ENCODE measurements at places on chromosomes 3 and 15.

DNA sequence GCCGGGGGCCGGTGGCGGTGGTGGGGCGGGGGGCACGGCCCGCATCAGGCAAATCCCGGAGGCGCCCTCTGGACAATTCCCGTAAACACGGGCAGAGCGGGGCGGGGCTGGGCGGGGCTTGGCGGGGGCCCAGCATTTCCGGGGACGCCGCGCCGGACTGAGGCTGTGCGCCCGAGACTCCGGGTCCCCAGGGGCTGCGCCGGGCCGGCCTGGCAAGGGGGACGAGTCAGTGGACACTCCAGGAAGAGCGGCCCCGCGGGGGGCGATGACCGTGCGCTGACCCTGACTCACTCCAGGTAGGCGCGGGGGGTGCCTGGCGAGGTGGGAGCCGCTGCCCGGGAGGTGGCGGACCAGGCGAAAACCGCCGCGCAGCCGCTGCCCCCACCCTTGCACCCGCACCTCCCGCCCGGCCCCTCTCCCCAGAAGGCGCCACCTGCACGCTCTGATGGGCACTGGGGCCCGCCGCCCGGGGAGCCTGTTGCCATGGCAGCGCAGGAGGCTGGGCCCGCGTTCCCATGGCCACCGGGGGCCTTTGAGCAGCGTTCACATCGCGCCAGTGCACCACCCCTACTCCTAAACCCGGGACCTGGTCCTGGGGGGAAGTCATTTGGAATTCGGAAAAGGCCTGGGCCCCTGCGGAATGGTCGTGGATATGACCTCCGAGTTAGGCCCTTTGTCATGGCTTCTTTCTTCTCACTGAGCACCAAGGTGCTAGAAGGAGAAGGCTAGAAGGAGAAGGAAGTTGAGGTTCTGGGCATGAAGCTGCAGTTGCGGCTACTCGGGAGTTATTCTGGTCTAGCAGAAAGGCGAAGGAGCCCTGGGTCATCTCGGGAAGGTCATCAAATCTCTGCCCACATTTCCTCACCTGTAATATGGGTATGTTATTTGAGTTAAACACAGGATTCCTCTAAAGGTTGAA, 16.1 kb upstream of the SEMA4B start:
- peak; percentile 66 for DNase-seq

GRCh38 chr3:27024493-27024892, 344.7 kb downstream of the NEK10 start:
- DNase-seq, result no peak

DNA sequence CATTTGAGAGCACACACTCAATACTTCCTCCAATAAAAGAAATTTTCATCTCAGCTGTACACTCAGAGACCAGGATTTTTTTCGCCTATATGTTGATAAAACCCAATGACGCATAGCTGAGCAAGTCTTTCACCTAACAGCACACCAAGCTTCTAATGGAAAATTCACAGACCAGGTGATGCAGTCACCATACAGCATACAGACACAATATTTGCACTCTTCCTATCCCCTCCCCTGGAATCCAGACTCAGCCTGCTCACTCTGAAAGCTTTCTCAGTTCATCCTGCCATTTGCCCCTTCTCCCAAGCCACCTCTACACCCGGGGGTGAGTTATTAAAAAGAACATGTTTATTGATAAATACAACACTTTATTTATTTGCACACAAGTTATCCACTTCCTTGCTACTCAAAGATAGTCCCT, 1.7 kb downstream of the TBC1D5 start:
- no peak for DNase-seq

DNA sequence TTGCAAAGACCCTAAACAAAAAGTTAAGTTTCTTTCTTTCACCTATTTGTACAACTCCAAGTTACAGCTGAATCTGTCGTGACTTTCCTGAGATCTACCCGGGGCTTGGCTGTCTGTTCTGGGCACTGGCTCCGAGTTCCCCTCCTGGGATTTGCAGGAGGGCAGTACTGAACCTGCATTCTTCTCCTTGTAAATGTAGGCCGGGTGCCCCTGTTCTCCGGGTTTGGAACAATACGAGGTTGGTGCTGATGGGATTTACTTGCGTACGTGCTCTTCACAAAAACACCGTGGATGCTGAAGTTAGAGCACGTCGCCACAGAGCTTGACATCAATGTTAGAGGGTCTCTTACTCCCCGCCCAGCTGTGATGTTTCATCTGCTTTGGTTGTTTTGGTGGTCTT, 48.1 kb downstream of the KLHL25 start:
- no peak for DNase-seq

DNA sequence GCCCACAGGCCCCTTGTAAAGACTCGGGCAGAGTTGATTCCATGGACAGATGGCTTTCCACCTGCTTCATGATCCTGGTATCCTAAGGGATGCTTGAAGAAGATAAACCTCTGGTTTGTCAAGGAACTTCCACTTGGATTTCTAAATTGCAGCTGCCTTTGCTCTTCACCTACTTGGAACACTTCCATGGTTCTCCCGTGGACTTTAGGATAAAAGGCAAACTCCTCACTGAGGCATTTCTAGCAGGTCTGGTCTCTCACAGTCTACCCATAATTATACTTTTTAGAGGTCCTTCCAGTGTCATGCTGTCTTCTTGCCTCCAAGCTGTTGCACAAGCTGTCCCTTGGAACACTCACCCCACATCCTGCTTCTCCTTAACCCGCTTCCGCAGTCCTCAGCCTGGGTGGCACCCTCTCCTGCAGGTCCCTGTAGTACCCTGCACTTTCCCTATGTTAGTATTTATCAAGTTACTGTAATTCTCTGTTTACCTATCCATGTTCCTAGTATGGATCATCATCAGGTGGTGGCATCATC, 12.7 kb downstream of the TLNRD1 start:
- no peak for DNase-seq

GRCh38 chr3:197683191-197683590, 53.5 kb downstream of the RUBCN start:
- DNase-seq, result no peak

- DNase-seq, result no peak
These were observed 817.0 kb upstream of the NECTIN3 start for GRCh38 chr3:110254591-110254990.

GRCh38 chr3:144351773-144352365, 380.2 kb downstream of the DIPK2A start:
- DNase-seq, result no peak

- DNase-seq, result no peak
These were observed 236.8 kb downstream of the OPA1 start for GRCh38 chr3:193829781-193830180.

DNA sequence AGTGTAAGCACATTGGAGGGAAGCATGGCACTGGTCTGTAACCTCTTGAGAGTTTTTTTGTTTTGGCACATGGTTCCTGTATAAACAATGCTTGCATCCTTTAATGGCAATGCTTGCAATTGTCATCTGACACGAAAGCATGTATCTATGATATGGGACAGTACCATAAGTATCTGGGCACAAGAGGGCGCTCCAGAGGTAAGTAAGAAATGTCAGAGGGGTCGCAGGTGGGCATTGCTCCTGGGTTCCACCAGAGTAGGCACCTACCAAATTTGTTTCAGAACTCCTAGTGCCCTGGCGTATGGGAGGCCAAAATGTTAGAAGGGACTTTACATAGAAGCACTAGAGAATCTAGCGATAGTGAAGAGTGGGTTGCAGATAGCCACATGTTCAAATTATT, 58.7 kb upstream of the BCHE start:
- no peak for DNase-seq

GRCh38 chr3:146517684-146518435, 26.5 kb downstream of the PLSCR1 start:
- no peak for DNase-seq

DNA sequence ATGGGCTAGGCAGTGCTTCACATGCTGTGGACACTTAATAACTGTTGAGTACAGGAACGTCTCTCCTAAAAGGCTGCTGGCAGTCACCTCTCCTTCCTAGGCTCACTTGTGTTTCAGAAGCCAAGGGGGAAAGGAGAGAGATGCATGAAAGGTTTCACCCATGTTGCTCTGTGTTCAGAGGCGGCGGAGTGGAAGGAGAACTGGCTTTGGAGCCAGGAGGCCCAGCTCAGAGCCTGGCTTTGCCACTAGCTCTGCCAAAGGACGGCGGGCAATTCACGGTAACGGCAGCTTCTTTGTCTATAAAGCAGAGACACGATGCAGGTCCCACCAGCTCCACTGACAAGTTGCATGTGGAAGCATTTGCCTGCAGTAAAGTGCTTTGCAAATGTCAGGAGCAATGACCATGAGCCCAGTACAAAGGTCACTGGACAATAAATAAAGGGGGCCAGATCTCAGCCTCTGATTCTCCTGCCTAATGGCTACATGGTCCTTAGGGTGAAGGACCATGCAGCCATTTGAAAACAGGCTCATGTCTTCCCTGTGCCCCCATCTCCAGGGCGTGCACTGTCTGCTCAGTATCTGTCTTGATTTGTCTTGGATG, 171.7 kb upstream of the TLE3 start:
- no peak for DNase-seq

DNA sequence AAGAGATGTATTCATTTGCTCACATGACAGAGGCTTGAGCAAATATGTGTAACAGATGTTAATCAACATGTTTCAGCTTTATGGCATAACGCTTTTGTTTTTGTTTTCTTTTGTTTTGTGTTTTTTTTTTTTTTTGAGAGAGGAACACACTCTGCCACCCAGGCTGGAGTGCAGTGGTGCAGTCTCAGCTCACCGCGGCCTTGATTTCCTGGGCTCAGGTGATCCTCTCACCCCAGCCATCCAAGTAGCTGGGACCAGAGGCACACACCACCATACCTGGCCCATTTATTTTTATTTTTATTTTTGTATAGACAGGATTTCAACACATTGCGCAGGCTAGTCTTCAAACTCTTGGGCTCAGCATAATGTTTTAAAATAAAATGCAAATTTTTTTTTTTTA, 1504.4 kb upstream of the CADM2 start:
- DNase-seq, result no peak

DNA sequence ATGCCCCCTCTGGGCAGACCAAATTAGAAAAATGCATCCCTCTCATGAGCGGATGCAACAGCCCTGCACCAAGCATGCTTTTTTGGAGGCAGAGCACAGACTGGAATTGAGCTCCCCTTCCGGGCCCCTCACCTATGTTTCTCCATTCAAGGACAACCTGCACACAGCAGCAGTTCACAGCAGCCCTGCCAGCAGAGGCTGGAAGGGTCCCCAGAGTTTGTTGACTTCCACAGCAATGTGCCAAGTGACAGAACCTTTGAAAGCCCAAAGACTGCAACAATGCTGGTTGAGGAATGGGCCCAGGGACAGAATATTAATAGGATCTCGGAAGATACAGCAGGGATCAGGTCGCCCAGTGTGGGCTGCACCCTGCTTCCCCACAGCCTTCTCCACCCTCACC, 650.4 kb downstream of the FHIT start:
- no peak for DNase-seq

GRCh38 chr3:156670077-156670476, 4.3 kb upstream of the TIPARP start:
- no peak for DNase-seq

DNA sequence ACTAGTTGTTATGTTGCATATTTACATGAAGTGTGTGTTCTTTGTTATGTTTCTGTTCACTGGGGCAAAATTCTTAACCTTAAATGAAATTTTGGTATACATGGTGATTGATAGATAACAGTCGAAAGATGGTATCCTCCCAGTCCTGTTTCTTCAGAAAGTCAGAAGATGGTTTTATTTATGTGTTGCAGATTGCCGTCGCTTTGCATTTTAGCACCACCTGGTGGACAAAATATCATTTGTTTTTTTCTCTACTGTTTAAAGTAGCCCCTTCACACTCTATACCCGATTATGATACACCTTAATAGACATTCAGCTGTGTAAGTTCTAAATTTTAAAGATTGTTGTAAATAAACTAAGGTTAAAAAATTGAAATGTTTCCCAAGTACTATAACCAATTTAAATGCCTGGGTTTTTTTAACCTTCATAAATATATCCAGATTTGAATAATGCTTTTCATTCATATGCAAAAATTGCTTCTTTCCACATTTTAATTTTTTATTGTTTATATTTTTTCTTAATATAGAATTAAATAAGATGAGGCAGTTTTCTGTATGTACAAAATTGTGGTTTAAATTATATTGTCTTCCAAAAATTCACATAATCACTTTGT, 152.2 kb downstream of the ALCAM start:
- DNase-seq, result no peak

- no peak for DNase-seq
These were observed at the start of gene PRR20G for GRCh38 chr3:127287840-127288239. TSS of gene PRR20G (minus strand) at chr3:127288046. CDS start at chr3:127287365, 681 bp downstream.

GRCh38 chr3:39052583-39052982, 767 bp downstream of the WDR48 start:
- no peak for DNase-seq

DNA sequence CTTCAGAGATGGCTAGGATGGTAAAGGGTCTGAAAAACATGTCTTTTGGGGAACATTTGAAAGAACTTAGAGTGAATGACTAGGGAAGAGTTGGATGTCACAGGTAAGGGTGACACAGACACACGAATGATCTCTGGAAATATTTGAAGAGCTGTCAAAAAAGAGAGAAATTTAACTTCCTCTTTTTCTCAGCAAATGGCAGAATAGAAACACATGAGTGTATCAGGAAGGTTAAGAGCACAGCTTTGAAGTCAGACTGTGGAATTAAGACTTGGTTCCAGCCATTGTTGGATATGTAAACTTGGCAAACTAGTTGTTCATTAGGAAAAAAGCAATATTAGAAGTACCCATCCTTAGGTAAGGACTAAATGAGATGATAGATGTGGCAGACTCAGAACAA, 117.7 kb downstream of the IMPG2 start:
- no peak for DNase-seq

DNA sequence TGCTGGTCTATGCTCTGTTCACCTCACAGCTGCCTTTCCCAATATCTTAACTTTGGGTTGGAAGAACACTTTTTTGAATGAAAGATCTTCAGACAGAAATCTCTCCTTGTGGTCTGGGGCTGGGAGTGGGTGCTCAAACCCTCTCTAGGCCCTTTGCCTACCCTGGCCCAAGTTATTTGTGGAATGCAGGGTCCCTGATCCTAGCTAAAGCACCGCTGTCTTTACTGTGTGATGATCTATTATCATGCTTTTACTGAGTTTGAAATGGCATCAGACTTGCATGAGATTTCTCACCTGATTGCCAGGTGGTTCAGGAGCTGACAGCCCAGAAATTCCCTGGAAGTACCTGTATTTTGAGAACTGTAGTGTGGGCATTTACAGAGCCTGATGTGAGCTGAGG, 412.7 kb upstream of the ONECUT1 start:
- DNase-seq, result no peak

GRCh38 chr3:141326123-141326522, 42.2 kb upstream of the ZBTB38 start:
- DNase-seq, result no peak

- no peak for DNase-seq
These were observed 56.7 kb downstream of the RPL22L1 start for GRCh38 chr3:170813266-170813665.

- DNase-seq, result no peak
These were observed 165.2 kb upstream of the HES1 start for GRCh38 chr3:193970773-193971206.

DNA sequence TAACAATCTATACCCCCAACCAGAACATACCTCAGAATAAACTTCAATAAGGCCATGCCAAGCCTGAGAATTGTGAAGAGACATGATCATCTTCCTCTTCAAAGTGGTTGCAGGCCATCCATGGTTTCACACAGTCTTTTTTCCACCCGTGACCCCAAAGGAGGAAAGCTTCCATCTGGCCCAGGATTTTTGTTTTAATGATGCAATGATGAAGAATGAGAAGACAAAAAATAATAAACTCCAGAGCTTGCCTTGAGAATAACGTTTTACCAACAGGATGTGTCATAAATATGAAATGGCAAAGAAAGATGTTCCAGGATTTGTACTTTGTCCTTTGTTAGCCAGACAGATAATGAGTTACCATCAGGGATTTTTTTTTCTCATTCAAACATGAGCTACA, 201.9 kb downstream of the WNT5A start:
- DNase-seq, result no peak
